Stimulated activated CD4-positive, alpha-beta T cell treated with anti-CD3 and anti-CD28 coated beads, Interleukin-12 subunit alpha, Interleukin-12 subunit beta, amount 100 ng/mL, for 24 hours (primary cell): ENCODE measurements at places on chromosomes 2 and 18.

GRCh38 chr18:47968721-47969120 is 38.3 kb upstream of the SMAD2 start:
- DNase-seq: no peak

GRCh38 chr2:124320051-124320688 is 295.1 kb downstream of the CNTNAP5 start:
- no peak for DNase-seq

- DNase-seq: no peak
Measured at GRCh38 chr2:109054865-109055264, 65.8 kb upstream of the EDAR start.

DNA sequence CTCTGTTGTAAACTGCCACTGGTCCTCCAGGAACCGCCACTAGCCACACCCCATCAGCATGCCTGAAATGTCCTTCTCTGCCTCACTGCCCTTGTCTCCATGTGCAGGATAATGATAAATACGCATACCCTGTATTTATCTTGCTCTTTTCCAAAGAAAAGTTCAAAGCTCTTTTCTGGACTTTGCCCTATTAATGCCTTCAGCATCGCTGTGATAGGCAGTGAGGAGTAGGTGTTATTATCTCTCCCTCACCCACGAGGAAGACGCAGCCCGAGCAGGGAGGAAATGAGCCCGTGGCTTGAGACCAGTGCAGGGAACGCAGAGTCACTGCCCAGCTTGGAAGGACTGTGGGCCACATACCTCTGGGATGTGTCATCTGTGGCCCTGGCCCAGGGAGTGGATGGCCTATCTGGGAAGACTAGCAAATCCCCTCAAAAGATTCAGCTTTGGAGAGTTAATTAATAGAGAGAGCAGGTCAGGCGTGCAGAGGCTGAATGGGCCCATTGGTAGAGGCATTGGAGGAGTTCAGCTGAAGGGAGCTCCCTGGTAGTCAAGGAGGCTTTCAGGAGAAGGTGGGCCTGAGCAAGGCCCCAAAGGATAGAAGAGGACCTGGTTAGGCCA is 39.5 kb upstream of the MCFD2 start:
- DNase-seq: no peak

DNA sequence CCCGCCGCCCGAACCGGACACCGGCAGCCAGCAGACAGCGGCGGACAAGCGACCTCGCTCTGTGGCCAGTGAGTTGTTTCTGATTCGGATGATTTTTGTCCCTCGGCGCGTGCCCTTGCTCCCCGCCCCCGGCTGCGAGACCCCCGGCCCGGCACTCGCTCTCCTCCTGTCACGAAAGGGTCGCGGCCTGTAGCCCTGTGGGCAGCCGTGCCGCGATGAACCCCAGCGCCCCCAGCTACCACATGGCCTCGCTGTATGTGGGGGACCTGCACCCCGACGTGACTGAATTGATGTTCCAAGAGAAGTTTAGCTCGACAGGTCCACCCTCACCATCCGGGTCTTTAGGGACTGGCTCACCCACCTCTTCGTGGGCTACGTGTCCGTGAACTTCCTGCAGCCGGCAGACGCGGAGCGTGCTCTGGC is 1257.5 kb upstream of the ACVR2A start:
- no peak for DNase-seq
